Substantia nigra (tissue), 51 donors: ENCODE measurements at places on chromosomes 7 and 10.

- DNase-seq, result no peak
These were observed 61.2 kb downstream of the EPDR1 start for GRCh38 chr7:37981664-37982063.

GRCh38 chr7:48087349-48087748, 1.7 kb upstream of the UPP1 start:
- DNase-seq, result no peak

DNA sequence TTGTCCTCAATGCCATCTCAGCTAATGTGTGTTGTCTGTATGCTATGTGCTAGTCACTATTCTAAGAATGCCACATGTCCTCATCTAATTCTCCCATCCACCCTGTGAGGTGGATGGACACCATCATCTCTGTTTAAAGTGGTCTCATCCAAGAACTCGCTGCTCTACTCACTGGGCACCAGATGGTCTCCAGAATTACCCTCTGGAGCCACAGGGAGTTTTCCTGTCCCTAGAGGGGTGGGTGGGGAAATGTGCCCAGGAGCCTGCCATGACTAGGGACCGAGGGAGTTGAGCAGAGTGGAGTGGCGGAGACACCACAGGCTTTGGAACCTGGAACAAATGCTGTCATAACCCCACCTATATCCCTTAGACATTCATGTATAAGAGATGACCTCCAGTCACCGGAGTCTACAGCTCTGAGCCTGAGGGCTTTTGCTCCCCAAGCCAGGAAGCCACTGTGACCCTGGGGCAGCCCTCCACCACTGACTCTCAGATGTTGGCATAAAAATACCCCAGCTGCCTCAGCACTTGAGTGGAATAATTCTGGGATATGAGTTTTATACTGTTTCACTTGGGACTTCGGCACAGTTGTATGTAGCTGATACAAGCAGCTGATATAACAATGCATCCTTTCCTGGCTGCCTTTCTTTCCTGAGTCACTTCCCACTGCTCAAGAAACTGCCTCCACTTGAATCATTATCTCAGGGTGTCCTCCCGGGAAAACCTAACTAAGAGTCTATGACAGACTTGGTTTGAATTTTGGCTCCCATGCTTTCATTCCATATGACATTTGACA, 61.5 kb upstream of the RAPGEF5 start:
- no peak for DNase-seq

GRCh38 chr7:116218051-116218645, 7.8 kb downstream of the TES start:
- DNase-seq, result no peak

GRCh38 chr7:86747698-86748097, 104.0 kb downstream of the GRM3 start:
- DNase-seq, result no peak

GRCh38 chr7:85111761-85112160, 75.1 kb downstream of the SEMA3D start:
- DNase-seq, result no peak

DNA sequence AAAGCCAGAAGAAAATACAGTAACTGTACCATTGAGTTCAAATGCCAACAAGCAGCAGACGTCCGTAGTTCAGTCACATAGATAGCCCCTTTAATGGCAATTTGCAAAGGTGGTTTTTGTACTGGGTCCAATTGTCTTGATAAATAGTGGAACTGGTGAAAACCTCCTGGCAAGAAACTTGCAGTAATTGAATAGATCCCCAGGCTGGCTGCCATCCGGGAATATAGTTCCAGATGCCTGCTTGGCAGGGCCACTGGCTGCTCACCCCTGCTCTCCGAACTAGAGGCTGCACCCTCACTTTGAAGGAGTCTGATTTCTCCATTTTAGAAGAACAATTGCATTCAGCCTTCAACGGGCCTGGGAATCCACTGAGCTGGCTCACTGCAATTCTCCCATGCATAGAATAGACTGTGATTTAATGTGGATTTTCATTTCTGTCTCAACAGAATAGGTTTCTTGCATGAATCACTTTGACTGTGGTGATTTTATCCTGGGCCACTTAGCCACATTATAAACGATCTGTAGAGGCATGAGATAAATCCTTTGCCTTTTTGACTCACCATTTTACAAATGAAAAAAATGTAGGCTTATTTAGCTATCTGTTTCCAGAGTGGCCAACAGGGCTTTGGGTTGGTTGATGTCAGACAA, 35.9 kb upstream of the ELMO1 start:
- peak; percentile 31 for DNase-seq

DNA sequence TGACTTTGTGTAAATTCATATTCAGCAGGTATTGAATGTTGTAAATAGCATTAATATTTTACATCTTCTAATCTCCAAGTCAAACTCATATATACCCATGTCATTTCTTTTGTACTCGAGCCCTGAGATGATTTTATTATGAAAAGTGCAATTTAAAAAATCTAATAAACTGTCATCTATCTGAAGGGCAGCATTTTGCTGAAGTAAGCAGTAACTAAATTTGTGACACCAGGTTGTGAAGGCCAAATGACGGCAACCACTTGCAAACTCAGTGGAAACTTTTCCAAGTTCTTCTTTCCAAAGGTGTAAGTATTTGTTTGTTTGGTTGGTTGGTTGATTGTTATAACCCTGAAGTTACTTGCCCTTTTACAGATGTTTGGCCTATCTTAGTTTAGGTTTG, 188.3 kb downstream of the GPR37 start:
- DNase-seq, result no peak

- no peak for DNase-seq
These were observed at the start of gene TSPAN12 for GRCh38 chr7:120857588-120858573. Gene TSPAN12, minus strand, starts transcription at chr7:120858144. Its CDS starts 1,381 bp downstream, at chr7:120856763.
